ENCODE measurements at places on chromosomes 6 and 20.

GRCh38 chr6:15343490-15344191 is 97.8 kb downstream of the JARID2 start:
- no peak for DNase-seq

GRCh38 chr20:25216199-25216945 is 20.9 kb downstream of the ENTPD6 start:
- no peak for DNase-seq

DNA sequence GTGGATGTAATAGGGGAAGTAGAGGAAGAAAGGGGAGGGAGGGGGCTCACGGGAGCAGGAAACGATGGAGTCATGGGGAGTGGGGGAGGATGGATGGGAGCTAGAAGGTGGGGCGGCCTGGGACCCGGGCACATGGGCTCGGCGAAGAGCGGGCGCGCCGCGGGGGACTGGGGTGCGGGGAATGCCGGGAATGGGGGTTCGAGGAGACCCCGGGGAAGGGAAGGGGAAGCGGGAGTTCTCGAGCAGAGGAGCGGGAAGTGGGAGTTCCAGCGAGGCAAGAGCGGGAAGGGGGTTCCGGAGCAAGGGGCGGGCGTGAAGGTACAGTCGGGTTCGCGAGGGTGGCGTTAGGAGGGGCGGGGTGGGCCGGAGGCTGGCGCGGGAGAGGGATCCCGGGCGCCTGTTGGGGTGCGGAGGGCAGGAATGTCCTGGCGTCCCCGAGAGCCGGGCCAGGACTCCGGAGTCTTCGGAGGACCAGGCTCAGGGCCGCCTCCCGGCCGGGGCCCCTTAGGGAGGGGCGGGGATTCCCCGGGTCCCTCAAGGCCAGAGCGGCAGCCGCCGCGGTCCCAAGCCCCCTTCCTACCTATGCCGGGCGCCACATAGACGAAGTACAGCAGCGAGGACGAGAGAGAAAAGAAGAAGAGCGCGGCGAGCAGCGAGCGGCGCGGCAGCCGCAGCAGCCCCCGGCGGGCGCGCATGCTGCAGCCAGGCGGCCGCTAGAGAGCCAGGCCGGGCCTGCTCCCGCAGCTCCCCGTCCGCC is 504 bp downstream of the B4GALT5 start:
- no peak for DNase-seq

GRCh38 chr6:125432963-125433362 is 131.2 kb upstream of the HDDC2 start:
- no peak for DNase-seq

DNA sequence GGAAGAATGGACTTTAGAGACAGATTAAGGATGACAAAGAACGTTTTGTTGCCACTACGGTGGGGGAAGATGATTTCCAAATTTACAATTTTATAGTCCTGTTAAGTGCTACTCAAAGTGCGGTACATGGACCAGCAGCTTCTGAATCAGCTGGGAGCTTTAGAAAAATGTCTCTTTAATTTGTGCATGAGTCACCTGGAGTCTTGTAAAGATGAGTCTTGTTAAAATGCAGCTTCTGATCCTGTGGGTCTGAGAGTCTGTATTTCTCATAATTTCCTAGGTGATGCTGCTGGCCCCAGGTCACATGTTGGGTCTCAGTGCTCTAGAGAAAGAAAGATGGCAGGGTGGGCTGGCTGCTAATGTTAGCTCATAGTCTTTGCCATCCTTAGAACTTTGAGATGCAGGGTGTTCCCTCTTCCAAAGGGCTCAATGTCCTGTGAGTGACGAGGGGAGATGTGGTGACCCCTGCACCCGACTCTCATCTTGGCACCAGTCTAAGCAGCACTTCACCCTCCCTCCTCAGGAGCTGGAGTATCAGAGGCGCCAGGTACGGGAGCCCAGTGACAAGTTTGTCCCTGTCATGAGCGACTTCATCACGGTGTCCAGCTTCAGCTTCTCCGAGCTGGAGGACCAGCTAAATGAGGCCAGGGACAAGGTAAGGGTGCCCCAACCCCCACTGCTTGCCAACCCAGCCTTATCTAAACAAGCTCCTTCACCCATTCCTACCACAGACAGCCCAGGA is 34.5 kb downstream of the MOCS1 start:
- no peak for DNase-seq

DNA sequence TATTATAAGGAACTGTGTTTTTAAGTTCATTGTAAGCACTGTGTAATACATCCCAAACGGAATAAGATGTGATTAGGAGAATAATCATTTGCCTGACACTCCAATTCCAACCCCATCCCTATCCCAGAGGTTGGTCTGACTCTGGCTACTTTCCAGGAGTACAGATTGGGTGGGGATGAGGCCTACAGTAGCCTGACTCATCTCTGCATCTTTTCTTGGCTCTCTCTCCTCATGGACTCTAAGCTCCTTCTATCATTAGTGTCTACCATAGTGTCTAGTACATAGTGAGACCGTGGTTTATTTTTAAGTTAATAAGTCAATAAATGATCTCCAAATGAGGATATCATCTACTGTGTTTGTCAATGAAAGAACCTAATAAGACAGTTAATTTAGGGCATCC is 92.2 kb upstream of the CNKSR3 start:
- DNase-seq: no peak
